ENCODE measurements at places on chromosomes 3 and 15.

DNA sequence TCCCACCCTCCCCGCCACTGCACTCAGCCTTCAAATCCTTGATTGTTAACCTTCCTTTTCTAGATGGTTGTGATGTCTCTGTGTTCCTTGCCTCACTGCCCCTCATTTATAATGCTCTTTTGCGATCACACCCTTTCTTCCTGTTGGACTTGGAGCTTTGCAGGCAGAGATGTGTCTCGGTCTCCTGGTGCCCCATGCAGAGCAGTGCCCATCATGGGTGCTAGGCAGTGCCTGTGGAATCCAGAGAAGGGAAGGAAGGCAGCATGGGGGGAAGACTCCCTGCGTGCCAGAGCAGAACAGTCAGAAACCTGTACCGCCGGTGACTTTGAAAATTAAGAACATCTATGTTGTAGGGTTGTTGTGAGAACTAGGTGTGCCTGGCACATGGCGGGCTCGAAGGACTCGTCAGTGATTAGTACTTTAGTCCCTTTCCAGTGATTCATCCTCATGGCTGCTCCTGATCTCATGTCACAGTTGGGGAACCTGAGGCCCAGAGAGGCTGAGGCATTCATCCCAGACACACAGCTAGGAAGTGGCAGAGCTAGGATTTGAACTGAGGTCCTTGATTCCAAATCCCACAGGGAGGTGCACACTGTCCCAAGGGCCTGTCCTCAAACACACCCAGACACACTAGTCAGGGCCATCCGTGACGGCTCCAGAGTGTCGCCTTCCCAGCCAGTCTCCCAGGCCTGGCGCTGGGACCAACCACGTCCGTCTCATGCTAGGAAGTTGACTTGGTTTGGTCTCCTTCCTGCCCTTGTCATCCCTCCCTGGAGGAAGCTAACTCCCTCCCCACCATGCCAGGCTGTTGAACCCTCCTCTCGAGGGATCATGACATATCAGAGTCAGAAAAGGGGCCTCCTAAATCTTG is 58.3 kb downstream of the SMAD6 start:
- DNase-seq: no peak

- no peak for DNase-seq
Observed at GRCh38 chr3:160401291-160402095, 2.0 kb downstream of the SMC4 start.

DNA sequence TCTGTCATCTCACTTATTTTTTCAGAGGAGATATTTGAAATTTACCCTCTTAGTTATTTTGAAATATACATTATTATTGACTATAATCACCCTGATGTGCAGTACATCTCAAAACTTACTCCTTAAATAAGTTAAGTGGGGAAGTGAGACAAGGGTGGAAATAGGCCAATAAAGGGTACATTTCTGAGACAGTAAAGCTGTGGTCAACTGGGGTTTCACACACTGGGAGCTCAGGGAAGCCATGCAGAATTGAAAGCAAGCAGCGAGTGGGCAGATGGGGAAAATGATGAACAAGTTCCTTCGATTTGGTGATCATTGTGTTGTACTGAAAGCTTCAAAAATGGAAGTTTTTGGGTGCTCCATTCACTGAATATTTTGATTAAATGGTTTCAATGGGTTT is 21.6 kb upstream of the MOBP start:
- no peak for DNase-seq

- DNase-seq: no peak
Observed at GRCh38 chr3:13682331-13683013, 133.5 kb downstream of the FBLN2 start.

DNA sequence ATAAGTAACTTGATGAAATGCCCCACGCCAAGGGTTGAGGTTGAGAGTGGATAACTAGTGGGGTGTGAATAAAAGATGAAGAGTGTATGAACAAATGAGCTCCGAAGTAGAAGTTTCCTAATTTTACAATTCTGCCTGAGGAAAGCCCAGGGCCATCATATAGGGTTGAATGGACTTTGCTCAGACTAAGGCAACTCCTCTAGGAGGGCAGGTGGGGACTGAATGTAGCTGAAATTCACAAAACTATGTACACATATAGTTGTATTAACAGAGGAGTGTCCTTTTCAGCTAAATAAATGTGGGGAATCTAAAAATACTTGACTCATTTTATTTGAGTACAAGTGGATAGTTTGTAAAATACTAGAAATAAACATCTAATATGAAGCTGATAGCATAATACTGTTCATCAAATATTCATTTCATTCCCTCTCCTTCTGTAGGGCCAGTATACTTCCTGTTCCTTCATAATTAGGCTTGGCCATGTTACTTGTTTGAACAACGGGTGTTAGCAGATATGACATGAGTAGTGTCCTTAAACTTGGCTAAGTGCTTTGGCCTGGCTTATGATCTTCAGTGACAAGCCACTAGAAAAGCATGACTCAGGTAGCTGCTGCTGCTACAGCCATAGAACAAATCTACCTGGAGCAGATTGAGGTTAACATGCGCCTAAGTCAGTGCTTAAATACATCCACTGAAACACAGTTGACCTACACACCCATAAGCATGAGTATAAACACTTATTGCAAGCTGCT is 26.5 kb downstream of the PLSCR1 start:
- DNase-seq: no peak

DNA sequence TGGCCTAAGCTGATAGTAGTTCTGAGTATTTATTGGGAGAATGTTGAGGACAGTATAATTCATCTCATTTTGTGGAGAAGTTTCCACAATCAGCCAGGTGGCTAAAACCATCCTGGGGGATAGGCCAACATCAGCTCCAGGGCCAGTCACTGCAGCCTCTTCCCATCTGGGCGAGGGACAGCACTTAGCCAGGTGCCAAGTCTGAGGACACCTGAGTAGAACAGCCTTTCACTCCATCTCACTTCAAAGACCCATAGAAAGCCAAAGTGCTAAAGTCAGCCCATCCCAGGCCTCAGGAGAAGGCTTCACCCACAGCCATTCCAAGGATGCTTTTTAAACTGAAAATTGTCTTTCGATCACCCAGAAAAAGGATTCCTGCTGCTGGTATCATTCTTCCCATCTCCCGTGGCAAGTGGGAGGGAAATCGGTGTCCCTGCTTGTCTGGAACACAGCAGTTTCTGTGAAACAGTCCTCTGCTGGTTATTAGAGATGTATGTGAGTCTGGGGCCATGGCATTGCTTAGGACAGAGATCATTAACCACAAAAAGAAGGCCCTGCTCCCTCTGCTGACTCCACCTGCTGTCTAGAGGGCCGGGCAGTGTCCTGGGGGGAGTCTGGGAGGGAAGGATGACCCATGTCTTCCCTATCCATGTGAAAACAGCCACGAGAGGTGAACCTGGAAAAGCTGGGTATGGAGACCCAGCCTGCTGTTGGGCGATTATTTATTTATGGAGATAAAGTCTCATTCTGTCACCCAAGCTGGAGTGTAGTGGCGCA is 9.6 kb downstream of the CALML4 start:
- no peak for DNase-seq

GRCh38 chr3:6228958-6229683 is 631.8 kb upstream of the GRM7 start:
- DNase-seq: no peak

DNA sequence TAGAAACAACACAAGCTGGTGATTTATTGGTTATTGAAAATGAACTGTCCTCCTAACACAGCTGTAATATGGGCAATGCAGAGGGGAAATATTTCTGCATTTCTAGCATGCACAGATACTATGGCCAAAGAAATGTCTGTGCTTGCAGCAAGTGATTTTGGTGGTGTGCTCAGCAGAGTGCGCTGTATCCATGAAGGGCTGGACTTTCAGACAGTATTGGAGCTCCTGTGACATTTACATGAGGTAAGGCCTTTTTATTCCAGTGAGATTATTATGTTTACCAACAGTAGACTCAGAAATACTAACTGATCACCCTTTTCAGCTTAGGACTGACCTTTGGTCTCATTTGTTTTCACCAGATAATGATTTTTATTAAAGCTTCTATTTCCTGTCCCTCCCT is 1302.6 kb upstream of the EPHA6 start:
- no peak for DNase-seq

- no peak for DNase-seq
Observed at GRCh38 chr3:175075269-175075668, 216.1 kb downstream of the NAALADL2 start.

GRCh38 chr3:156120528-156121251 is at the start of gene KCNAB1:
Gene KCNAB1, plus strand, starts transcription at chr3:156120578.
- DNase-seq: no peak

- no peak for DNase-seq
Observed at GRCh38 chr3:186821429-186822387, 15.4 kb upstream of the RFC4 start.

Measured in activated effector memory CD4-positive, alpha-beta T cell treated with Interleukin-2 at 50 U/mL for 16 hours (primary cell).